Activated CD8-positive, alpha-beta memory T cell treated with anti-CD3 and anti-CD28 coated beads for 24 hours (primary cell): ENCODE measurements at places on chromosomes 7 and 10.

DNA sequence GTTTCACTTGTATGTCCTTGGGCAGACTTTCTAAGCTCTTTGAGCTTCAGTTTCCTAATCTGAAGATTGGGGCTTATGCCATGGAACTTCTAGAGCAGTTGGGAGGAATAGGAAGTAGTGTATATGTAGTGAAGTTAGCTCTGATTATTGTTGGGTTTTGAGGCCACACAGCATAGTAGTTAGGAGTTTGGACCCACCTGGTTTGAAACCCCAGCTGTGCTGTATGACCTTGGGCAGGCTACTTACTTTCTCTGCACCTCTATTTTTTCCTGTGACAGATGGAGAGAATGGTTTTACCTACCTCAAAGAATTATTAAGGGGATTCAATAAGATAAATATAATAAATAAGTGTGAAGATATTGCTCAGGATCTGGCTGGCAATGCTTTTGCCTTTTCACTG is 61.4 kb upstream of the ADRB1 start:
- no peak for DNase-seq

GRCh38 chr7:91526404-91526803 is 262.2 kb downstream of the FZD1 start:
- DNase-seq: no peak

DNA sequence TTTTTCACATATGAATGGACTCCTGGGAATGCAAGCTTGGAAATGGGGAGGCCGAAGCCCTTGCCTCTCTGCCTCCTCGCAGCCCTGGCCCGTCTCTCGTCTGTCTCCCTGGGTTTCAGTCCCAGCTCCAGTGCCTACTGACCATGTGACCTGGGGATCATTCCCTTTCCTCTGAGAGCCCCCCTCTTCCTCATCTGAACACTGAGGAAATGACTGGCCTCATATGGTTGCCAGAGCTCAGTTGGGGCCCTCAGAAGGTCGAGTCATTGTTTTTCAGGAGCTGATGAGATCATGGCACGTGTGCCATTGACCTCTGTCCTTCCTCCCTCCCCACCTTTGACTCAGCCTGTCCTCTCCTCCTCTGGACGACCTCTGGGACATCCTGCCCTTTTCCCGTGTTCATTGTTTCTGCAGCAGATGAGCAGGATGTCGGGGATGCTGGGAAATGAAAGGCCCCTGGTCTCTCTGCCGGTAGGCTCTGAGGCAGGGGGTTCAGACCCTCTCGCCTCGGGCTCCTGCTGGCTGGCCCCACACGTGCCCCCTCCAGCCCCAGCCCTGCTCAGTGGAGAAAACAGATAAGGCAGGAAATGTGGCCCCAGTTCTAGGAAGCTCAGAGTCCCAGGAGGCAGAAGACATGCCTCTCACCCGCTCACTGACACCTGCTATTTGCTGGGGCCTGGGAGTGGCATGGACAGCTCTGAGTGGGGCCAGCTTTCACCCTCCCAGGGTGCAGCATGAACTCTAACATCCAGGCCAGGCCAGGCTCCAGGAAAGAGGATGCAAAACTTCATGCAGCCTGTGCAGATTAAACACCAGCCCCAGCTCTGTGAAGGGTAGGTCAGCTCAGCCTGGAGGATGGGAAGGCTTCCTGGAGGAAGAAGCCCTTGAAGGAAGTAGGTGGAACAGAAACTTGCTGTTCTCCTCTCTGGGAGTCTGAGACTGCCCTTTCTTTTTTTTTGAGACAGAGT is 8.3 kb upstream of the PPP1R35 start:
- no peak for DNase-seq

DNA sequence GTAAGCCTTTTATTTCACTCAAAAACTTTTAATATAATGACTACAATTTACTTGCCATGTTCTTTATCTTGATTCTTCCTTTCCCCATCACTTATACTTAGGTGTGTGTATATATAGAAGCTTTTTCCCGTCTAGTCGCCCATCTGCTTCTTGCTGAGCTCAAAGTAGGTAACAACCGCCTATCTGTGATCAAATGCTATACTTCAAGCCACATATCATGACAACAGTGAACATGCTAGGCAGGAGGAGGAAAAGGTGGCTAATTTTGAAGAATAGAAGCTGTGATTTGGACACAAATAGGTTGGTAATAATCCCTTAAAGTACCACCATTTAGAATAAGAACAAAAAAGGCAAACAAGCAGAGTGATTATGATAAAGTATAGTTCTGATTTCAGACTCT is 367.3 kb upstream of the CHRM2 start:
- no peak for DNase-seq

- no peak for DNase-seq
Measured at GRCh38 chr10:5512881-5513612, 11.7 kb upstream of the CALML3 start.
